ACHN (cell line): ENCODE measurements at places on chromosomes 11 and 22.
A peak's percentile ranks its signal among the peaks of the same experiment; 100 is the strongest.

DNA sequence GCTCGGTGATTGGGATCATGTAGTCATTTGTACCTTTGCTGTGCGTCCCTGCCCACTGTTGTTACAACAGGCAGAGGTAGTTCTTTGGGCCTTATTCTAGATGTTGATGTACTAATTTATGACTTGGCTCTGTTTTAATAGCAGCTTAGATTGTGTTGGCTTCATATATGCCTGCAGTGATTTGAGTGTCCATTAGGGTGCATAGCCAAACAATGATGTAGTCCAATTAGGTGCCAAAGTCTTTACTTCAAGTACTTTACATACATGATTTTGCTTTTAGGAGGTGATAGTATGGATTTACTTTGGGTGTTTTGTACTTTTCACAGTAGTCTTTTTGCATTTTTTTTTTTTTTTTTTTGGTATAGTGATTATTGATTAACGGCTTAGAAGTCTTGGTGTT lies 46.4 kb downstream of the PPP6R3 start:
- DNase-seq = no peak

DNA sequence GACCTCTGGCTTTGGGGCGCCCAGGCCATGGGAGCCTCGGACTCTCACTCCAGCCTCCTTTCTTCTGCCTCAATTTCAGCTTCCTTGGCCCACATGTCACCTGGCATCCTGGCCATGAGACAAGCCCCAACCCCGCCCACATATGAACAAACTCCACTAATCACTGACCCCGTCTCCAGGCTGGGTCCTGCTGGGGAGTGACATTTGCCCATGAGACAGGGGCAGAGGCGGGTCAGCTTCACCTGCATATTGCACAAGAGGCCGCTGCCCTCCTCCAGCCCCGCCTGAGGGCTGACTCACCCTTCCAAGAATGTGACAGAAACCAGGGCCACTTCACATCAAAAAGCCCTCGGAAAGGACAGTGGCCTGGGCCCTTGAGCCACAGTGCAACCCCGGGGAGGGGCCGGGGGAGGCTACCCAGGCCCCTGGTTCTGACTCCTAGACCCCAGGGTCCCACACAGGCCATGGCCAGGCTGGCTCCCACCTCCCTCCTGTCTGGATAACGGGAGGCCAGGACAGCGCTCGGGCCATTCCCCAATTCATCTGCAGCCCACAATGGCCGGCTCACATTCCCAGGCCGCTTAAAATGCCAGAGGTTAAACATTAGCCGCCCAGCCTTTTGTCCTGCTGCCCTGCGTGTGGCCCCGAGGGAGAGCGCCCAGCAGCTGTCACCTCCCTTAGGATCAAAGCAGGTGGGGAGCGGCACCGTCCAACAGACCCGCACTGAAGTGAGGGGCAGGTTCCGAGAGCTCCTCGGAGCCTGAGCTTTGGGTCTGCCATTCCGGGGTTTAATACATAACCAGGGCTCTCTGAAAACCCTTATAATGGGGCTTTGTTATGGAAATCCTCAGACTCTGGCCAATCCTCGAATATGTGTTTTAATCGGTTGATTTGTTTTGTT lies 42.3 kb downstream of the TRMU start:
- DNase-seq = peak; percentile 90

GRCh38 chr22:29028468-29028867 lies 33.2 kb downstream of the C22orf31 start:
- DNase-seq = no peak

GRCh38 chr11:63277345-63277943 lies 34.0 kb upstream of the SLC22A25 start:
- no peak for DNase-seq

GRCh38 chr11:12088047-12088481 lies 22.3 kb upstream of the MICAL2 start:
- peak; percentile 60 for DNase-seq

DNA sequence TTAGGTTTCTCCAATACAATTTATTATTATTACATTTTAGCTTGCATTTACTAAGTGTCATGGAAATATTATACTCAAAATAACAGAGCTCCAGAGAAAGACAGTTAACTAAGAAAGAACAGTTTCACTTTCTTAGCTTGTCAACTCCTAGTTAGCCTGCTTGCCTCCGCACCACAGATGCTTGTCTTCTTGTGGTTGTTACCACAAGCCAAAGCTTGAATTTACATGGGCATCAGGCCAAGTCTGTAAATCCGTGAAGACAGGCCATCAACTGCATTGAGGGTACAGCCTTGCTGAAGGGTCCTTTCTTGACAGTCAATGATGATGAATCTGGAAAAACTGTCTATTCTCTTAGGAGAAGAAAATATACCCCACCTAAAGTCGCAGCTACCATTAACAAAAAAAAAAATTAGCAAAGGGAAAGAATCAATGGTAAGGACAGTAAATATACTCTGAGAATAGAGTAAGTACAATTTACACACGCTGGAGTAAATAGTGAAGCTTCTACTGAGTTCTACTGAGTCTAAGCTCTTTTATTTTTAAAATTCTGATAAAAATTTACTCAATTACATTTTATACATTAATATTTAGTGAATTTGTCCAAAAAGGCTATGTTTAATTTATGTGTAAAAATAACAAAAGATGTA lies 15.6 kb upstream of the DENND5A start:
- DNase-seq = peak; percentile 19

- no peak for DNase-seq
Observed at GRCh38 chr11:95375886-95376285, 144.9 kb upstream of the SESN3 start.

GRCh38 chr11:8093931-8094575 lies 13.0 kb downstream of the TUB start:
- DNase-seq = no peak

- DNase-seq = no peak
Observed at GRCh38 chr22:37213218-37213855, 1.1 kb upstream of the SSTR3 start.

- DNase-seq = no peak
Observed at GRCh38 chr22:33557836-33558235, 362.4 kb downstream of the LARGE1 start.

- DNase-seq = peak; percentile 68
Observed at GRCh38 chr11:22192642-22193347, at the start of gene ANO5. TSS of gene ANO5 (plus strand) at chr11:22193085. CDS start at chr11:22193493, 408 bp downstream.

DNA sequence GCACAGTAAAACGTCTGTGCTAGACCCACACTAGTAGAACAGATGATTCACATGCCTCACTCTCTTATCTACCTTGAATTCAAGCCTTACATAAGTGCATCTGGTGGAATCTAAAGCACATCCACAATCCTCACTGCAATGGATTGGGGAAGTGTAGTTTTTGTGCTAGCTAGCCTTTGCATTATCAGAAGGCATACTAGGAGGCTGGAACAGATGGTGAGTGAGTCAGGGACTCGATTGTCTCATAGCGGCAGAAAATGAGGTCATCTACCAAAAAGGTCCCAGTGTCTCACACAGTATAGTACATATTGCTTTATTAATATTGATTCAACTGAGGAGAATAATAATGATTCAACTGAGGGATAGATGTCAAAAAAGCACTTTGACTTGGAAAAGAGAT lies 9.3 kb downstream of the MSANTD4 start:
- DNase-seq = no peak

GRCh38 chr22:39958949-39959639 lies 1.1 kb upstream of the TMA7B start:
- no peak for DNase-seq

GRCh38 chr11:103890654-103891053 lies 145.8 kb upstream of the DDI1 start:
- no peak for DNase-seq

DNA sequence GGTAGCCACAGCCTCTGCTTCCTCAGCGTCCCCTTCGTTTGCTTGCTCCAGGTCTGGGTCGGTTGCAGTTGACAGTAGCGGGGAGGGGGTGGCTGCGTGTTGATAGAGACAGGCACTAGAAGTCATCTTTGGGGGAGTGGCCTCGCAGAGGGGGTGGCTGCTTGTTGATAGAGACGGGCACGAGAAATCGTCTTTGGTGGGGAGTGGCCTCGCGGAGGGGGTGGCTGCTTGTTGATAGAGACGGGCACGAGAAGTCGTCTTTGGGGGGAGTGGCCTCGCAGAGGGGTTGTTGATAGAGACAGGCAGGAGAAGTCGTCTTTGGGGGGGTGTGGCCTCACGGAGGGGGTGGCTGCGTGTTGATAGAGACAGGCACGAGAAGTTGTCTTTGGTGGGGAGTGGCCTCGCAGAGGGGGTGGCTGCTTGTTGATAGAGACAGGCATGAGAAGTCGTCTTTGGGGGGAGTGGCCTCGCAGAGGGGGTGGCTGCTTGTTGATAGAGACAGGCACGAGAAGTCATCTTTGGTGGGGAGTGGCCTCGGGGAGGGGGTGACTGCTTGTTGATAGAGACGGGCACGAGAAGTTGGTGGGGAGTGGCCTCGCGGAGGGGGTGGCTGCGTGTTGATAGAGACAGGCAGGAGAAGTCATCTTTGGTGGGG lies 328.3 kb downstream of the TBC1D22A start:
- DNase-seq = peak; percentile 2

GRCh38 chr11:77617892-77618291 lies 19.7 kb downstream of the CLNS1A start:
- DNase-seq = no peak

DNA sequence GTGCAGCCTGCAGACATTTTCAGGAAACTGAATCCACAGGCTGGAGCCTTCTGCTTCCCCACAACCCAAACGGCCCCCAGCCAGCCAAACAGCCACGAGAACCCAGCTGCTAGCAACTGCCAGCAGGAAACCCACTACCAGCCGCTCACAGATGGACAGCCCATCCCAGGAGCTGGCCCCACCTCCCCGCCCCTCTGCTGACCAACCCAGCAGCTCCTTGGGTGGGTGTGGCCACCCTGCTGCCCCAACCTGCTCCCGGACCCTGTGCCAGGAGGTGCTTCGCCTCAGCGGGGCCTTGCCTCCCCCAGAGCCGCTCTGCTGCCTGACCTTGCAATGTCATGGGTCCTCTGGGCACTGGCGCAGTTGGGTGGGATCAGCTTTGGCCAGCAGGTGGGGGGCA lies 8.2 kb upstream of the CCDC188 start:
- no peak for DNase-seq

- no peak for DNase-seq
Observed at GRCh38 chr11:3614742-3615171, 27.0 kb downstream of the ART5 start.

DNA sequence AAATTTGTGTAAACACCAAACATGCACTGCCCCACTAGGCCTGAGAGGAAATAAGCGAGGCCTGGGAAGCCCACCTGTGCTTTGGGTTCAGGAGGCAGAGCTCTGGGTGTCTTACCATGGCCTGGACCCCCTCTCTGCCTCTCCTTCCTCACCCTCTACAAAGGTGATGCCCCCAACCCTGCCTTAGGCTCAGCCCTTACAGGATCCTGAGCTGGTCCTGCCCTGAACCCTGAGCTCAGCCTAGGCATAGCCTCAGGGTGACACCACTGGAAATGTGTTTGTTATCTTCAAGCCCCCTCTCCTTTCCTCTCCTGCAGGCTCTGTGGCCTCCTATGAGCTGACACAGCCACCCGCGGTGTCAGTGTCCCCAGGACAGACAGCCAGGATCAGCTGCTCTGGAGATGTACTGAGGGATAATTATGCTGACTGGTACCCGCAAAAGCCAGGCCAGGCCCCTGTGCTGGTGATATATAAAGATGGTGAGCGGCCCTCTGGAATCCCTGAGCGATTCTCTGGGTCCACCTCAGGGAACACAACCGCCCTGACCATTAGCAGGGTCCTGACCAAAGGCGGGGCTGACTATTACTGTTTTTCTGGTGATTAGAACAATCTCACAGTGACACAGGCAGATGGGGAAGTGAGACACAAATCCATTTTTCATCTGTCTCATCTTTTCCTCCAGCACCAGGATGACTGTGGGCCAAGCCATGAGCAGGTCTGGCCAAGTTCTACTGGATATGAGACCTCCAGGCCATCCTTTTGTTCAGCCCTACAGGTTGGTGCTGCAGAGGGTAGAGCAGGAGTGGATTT lies 117.8 kb downstream of the GGTLC2 start:
- DNase-seq = no peak

DNA sequence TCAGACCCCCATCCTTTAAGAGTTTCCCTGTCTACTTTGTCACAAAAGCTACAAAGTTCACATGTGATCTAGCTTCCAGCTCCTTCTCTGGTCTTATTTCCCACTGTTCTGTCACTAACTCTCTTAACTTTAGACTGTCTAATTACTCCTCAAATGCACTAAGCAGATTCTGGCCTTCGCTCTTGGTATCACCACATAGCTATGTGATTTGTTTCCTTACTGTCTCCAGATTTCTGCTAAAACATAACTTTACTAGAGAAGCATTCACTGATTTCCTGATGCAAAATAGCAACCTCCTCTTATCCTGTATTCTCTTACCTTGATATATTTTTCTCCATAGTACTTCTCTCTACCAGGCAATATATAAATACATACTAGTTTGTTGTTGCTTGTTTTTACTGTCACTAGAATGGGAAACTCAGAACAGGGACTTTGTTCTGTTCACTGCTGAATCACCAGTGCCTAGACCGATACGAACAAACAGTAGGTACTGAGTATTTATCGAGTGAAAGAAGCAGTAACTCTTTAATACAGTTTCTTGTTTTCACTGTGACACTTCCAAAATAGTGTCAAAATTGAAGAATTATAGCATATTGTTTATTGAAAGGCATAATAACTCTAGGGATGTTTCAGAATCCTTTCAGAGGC lies 205.6 kb downstream of the DDX10 start:
- DNase-seq = peak; percentile 65

GRCh38 chr22:23684026-23684425 lies 6.8 kb upstream of the RGL4 start:
- DNase-seq = no peak

GRCh38 chr11:76837696-76838677 lies 22.7 kb upstream of the ACER3 start:
- no peak for DNase-seq

GRCh38 chr22:28894334-28894733 lies 11.0 kb downstream of the ZNRF3 start:
- DNase-seq = no peak

DNA sequence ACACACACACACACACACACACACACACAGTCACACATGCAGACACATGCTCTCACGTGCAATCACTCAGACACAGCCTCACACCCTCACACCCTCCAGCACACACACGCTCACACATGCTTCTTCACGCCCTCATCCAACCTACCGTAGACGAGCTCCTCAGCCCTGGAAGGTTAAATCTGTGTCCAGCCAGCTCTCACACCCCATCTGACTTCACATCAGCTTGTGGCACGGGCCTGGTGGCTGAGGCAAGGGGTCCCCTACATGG lies 1.3 kb upstream of the SCUBE1 start:
- DNase-seq = no peak

DNA sequence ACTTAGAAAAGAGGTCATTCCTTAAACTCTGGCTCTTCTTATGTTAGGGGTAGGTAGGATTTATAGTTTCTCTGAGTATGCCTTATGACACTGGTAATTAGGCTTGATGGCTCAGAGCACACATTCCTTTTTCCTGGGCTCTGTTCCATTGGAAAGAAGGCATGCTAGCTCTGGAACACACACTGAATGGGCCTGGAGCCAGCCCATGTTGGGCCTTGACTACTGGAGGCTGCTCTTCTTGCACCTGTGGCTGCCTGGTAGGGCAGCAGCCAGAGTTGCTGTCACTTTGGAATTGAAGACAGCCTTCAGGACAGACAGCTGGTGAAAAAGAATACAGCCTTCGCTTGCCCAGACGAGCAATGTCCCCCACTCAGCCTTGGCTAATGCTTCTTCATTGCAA lies 18.2 kb downstream of the MCAM start:
- no peak for DNase-seq
